Stimulated activated CD8-positive, alpha-beta memory T cell treated with anti-CD3 and anti-CD28 coated beads, Interleukin-15, amount 100 ng/mL, for 24 hours (primary cell): ENCODE measurements at places on chromosomes 2 and 18.

DNA sequence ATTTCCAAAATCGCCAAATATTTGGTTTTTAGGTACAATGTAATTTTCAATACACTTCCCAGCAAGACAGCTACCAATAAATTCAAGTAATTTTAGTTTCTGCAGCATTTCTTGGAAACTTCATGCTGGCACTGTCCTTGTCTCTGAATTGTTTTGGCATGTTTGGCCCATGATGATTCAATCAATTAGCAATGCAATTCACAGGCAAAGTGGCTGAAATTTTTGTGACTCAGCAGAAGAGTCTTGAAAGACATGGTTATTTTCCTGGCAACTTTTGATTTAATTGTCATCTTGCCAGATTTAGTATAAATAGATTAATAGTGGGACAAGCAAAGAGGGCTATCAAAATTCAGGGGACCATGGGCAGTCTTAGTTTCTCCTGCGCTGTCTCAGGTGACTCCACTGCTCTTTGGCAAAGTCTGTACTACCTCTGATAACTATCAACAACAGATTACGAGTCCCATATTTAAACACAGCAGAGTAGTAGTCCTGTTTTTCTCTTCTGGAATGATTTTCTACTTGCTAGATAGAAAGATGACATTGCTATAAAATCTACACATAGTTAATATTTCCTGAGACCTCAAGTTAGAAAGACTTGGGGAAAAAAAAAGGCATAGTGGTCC lies 88.9 kb upstream of the CYP26B1 start:
- no peak for DNase-seq

DNA sequence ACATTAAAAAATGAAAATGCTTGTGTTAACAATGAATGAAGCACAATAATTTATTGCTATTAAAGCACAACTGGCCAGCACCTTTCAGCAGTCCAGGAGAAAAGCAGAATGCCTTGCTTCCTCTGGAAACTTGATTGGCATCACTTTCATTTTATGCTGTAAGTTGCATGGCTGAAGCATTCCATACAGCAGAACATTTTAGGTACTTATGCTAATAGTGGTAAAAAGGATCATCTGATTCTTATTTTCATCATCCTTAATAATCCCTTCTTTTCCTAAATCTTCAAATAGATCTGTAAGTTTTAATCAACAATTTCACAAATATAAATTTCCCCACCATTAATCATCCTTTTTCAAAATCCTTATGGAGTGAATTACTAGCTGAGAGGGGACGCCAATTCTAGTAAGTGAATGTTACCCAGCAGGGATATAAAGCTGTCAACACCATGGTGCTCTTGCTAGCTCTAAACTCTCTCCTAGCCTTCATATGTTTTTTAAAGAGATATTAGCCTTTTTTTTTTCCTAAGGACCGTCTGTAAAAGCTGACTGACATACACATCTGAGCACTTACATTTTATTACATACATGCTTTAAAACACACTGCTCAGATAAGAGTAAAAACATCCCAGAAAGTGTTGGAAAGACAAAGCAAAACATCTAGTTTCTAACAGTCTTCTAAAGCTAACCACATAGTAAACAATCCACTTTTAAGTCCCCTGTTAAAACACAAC lies 5.3 kb downstream of the SATB2 start:
- no peak for DNase-seq

DNA sequence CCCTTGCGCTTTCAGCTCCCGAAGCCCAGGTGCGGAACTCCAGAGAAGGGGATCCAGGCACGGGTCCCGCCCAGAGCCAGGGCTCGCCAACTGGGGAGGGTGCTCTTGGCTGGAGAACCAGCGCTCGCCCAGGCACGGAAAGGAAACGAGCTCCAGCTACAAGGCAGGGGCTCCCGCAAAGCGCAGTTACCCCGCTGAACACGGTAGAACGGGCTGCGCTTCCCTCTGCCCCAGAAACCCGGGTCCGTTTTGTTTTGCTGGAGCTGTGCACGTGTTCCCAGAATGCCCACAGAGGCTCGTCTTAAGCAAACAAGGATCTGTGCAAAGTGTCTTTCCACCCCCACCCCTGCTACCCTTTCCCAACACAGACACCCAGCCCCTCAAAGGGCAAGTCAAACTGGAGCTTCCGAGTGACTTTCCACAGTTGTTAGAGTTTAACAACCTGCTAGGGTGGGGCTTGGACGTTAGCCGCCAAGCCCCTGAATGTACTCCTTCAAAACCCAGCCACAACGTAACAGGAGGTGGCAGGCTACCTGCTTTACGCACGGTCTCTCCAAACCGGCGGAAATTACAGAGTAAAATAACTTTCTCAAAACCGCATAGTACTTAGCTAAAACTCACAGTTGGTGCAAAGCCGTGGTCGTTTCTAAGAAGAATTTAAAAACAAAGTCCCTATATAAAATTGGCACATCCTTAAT lies 775 bp downstream of the RNF125 start:
- DNase-seq, result peak; percentile 13

- no peak for DNase-seq
These were observed 18.9 kb upstream of the ANKRD62 start for GRCh38 chr18:12074736-12075135.

GRCh38 chr2:234512884-234513669 lies 16.2 kb upstream of the ARL4C start:
- DNase-seq, result no peak

DNA sequence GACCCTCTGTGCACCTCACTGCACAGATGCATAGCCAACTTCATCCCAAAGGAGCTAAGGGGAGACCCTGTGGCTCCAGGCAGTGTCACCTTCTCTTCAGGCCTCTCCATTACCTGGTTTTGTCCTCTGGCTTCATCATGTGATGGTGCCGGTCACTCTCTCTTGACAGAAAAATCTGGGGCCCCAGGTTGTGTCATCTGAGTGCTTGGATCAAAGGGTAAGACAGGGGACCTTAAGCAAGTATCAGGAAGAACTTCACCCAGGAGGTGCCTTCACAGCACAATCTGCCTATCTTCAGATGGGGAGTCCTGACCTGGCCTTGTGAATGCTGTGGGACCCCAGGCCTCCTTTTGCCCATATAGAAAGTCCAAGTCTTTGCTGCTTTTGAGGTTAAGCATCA lies 104.4 kb downstream of the POLR1A start:
- DNase-seq, result no peak

- no peak for DNase-seq
These were observed 194.6 kb downstream of the GPD2 start for GRCh38 chr2:156630579-156631337.

DNA sequence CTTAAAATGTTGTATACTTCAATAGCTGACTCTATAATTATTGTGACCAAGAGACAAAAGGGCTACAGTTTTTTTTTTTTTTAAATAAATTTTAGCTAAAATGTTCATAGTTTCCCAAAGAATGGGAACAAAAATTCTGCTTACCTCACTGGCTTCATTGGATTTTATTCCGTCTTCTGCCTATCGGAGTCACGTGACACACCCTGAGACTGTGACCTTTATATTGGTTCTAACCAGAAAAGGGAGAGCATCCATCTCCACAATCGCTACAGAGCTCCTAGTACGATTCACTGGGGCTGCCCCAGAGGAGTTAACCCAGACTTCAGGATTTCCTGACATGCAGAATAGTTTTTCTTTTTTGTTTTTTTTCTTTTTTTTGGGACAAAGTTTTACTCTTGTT lies 203.6 kb upstream of the SLC35G4 start:
- no peak for DNase-seq
